Iris pigment epithelial cell (primary cell): ENCODE measurements at places on chromosomes 11 and 22.

DNA sequence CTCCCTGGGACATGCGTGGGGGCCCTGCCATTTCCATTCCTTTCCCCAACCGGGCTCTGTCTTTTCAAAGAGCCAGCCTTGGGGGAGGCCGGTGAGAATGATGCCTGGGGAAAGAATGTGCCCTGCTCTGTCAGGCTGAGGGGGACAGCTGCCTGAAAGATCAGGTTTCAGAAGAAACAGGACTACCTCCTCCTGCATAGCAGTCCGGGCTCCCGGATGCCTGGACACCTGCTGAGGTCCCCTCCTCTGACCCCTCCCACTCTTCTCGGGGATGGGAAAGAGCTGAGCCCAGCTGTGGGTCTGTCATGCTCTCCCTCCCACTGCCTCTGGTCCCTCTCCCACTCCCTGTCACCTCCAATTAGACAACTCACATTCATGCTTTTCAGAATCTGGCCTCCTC, 41.8 kb upstream of the CDON start:
- DNase-seq, result no peak

DNA sequence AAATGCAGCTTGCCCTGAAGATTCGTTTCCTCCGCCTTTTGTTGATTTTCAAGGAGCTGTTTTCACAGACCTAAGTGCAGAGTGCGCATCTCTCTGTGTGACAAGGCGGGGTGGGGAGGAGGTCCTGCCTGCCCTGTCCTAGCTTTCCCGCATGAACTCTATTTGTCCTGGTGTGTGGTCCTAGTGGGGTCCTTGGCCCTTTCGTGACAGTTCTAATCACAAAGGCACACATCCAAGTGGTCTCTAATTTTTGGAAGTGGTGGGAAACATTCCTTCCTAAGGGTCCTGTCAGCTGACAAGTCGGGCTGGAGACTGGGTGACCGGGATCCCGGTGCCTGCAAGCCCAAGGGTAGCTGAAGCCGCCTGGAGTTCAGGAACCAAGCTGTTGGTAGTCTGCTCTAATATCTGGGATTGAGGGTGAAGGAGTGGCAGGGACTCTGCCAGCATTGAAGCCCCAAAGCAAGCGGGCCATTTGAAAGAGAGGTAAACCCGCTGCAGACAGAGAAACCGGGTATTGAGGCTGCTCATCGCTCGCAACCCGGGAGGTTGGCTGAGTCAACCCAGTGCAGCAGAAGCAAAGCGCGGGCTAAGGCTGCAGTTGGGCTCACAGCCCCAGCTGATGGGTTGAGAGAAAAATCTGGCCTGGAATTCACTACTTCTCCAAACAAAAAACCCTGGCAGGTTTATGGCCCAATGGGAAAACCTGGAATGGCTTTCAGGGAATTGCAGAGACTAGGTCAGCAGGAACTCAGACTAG, 28.1 kb upstream of the FBXO3 start:
- peak; percentile 86 for DNase-seq

DNA sequence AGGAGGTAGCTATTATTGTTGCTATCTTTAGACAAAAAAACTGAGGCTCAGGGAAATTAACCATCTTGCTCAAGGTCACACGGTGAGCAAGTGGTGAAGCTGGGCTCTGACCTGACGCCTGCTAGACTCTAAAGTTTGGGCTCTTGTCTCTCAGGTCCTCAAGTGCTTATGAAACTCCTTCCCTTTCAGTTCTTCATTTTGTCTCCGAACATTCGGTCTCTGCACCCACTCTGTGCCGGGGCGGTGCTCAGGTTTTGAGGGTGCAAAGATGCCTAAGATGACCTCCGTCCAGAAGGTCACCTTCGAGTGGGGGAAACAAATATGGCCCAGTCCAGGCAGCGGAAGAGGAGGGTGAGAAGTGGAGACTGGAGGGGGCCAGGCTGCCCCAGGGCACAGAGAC, 16.0 kb downstream of the OVOL1 start:
- DNase-seq, result no peak

GRCh38 chr11:72635933-72636332, 38.3 kb downstream of the PDE2A start:
- DNase-seq, result no peak

DNA sequence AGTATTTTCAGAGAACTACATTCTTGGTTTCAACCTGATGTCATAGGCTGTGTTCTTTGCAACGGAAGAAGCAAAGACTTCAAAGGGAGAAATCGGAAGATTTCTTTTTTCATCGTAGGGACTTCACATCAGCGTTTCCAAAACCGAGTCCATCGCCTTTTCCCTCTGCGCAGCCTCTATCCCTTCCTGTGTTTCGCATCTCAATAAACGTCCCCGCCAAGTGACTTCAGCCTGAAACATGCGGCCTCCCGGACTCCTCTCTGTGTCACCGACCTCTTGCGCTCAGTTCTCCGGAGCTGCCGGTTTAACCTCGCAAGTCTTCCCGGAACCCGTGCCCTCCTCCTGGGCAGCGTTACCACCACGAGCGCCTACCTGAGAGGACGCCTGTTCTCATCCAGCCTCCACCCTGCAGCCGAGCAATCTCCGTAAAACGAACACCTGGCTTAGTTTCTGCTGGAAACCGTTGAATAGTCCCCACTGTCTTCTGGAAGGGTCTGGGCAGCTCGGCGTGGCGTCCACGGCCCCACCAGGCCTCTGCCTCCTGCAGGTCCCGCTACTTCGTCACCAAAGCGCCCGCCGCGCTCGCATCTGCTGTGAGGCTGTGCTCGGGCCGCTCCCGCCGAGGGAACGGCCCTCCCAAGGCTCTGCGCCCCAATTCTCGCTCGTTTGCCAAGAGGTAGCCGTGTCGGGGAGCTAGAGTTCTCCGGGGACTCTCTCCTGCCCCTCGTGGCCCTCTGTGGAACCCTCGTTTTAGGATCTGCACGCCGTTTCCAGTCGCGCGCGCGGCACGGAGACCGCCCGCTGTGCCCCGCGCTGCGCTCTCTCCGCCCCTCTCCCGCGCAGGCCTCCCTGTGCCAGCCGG, at the start of gene GLB1L3:
TSS of gene GLB1L3 (plus strand) at position 846 of the 862 bp plus-strand sequence. CDS start 362 bp downstream, outside the sequence.
- DNase-seq, result peak; percentile 22

DNA sequence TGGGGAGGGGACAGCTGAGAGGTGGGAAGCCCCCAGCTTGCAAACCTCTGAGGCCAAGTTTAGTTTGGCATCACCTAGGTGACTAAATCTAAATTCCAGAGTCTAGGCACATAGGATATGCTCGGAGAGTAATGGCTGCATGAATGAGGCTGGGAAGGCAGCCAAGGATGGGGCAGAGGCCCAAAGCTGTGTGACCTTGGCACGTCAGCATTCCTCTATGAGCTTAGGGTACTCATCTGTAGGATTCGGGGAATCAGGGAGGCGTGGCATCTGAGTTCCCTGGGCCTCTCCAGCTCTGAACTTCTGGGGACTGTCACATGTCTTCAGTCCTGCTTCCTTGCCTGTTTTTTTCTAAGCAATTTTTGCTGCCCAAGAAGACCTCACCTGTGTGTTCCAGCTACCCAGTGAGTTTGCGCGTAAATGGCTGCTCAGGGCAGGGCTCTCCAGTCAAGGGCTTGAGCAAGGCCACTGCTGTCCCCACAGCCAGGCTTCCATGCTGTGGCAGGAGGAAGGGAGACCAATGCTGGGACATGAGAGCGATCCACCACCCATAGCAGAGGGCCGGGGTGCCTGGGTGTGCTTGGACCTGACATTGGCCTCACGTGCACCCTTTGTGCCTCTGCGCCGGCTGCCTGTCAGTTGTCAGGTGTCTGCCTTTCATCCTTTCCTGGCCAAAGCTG, 13.9 kb downstream of the DAGLA start:
- no peak for DNase-seq

GRCh38 chr11:11229647-11230046, 123.4 kb downstream of the CSNK2A3 start:
- no peak for DNase-seq

DNA sequence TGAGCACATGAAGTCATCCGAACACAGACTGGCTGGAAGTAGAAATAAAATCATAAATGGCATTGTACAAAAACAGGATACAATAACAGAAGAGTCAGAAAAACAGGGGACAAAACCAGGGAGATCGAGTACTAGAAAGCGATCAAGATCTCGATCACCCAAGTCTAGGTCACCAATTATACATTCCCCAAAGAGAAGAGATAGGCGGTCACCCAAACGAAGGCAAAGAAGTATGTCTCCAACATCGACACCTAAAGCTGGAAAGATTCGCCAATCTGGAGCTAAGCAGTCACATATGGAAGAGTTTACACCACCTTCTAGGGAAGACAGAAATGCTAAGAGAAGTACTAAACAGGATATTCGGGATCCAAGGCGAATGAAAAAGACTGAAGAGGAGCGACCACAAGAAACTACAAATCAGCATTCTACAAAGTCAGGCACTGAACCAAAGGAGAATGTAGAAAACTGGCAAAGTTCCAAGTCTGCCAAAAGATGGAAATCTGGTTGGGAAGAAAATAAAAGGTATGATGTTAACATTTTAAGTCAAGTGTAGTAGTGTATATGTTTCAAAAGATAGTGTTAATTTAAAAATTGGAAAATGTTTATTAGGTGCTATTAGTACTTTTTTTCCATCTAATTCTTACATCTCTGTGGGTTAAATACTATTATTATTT, 9.4 kb downstream of the PCF11 start:
- DNase-seq, result no peak

DNA sequence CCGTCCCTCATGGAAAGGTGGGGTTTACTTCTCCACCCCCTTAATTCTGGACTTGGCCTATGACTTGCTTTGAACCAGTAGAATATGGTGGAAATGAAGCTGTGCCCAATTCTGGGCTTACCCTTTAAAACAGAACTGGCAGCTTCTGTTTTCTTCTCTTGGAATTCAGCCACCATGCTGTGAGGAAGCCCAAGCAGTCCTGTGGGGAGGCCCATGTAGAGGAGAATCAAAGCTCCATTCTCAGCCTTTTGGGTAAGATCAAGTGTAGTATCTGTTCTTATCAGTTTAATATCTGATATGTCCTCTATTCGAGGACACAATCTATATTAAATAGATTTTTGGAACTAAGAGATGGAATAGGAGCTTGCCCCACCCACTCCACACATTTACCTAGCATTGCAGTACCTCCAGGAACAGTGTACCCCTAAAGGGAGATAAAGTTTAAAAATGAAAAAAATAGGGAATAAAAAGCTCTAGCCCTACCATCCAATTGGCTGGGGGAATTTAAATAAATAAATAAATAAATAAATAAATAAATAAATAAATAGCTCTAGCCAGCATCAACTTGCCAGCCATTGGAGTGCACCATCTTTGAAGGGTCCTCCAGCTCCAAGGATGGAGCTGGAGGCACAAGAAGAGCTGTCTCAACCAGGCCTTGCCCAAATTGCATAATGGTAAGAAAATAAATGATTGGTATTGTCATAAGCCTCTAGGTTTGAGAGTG, 13.2 kb upstream of the SYVN1 start:
- no peak for DNase-seq

GRCh38 chr11:120827198-120827597, 196.7 kb upstream of the TBCEL start:
- no peak for DNase-seq

DNA sequence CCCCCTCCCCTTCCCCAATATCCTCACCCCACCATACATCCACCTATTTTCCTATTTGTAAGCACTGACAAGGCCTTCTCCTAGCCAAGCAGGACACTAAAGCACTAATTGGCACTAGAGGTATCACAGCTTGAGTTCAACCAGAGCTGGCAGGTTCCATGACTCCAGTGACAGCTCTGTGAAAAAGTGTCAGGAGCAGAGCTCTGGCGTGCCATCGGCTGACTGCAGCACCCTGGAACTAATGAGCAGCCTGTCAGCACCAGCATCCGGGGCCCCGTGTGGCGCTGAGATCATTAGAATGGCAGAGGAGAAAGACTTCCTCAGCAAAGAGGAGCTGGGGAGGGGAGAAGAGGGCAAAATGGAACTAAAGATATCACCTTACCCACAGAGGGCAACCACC, 847.4 kb downstream of the NTM start:
- DNase-seq, result no peak

DNA sequence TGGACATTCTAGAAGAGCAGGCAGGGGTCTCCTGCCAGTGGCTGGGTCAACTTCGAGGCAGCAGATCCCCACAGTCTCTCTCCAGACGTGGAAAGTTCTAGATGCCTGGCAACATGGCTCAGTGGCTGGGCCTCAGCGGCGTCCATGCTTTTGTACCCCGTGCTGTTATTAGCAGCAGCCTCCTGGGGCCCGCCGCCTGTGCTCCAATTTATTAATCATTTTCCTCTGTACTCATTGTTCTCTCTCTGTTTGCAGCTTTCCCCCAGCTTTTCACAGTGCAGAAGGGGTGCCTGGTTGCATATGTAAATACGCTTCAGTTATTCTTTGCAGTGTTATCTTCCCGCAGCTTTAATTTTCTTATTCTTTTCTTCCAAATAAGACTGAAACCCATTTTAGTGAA, 515.1 kb downstream of the TBC1D22A start:
- no peak for DNase-seq

DNA sequence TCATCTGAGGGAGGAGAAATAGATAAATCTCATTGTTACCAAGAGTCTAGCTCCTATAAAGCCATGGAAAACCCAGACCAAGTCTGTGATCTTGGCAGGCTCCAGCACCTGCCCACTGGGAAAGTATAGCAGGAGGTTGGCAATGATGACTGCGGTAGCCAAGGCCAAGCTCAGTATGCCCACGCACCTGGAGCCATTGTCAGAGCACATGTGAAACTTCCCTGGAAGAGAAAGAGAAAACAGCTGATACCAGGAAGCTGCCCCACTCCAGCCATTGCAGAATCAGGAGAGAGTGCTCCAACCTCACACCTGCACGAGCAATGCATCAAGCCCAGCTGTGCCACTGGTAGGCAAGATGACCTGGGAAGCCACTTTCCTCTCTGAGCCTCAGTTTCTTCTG, 62.2 kb upstream of the HEPHL1 start:
- DNase-seq, result no peak

GRCh38 chr11:122319085-122319484, 203.1 kb upstream of the BLID start:
- DNase-seq, result no peak

DNA sequence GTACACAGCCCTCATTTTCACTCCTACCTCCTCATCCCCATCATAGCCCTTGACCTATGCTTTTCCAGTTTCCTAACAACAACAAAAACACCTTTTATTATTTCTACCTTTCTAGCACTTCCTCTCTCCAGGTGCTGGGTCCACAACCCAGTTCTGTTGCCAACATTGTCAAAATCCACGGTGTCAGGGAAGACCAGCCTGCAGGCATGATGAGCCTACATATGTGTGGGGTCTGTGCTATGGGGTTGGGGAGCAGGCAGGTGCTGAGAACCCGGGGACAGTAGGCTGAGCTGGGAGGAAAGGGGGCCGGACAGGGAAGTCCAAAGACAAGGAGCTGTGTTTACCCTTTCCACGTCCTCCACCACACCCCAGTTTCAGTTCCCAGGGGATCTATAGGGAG, 711 bp upstream of the ZPR1 start:
- DNase-seq, result no peak

- DNase-seq, result no peak
Measured at GRCh38 chr11:108084811-108085210, 36.6 kb upstream of the ACAT1 start.

DNA sequence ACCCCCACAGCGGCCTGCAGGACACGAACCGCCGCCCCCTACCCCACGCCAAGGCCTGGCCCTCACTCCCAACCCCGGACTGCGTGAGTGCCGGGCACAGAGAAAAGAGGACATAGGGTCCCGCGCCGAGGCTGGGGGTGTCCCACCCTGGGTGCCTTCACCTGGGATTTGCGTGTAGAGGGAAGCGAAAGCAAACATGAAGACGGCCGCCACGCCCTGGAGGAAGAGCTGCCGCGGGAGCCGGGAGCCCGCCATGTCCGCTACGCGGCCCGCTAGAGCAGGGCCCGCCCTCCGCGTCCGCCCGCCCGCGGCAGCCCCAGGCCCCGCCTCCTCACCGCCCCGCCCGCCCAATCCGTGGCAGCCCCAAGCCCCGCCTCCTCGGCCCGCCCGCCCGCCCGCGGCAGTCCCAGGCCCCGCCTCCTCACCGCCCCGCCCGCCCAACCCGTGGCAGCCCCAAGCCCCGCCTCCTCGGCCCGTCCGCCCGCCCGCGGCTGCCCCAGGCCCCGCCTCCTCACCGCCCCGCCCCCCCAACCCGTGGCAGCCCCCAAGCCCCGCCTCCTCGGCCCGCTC, at the start of gene LMF2:
TSS of gene LMF2 (minus strand) at position 282 of the 570 bp plus-strand sequence. CDS start at position 255, 27 bp downstream.
- DNase-seq, result no peak
